ENCODE measurements at places on chromosomes 16 and 17.

DNA sequence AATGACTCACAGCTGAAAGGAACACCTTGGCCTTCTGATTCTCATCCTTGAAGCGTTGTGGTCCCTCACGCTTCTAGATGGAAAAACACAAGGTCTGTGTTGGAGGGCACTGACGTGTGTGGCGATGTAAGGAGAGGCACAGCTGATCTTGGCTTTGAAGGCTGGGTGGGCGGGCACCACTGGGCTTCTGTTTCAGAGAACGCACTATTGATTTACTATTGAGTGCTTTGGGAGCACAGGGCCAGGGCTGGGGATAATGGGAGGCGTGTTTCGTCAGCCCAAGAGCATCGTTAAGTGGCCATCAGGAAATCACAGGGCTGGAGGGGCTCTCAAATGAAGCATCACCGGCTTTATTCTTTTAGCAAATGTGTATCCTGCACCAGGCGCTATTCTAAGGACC lies 70.7 kb downstream of the CMIP start:
- DNase-seq: no peak

- DNase-seq: peak; percentile 39
Observed at GRCh38 chr17:2192367-2193057, 111.1 kb downstream of the SMG6 start.

- DNase-seq: no peak
Observed at GRCh38 chr16:10787304-10787703, 31.3 kb downstream of the TVP23A start.

DNA sequence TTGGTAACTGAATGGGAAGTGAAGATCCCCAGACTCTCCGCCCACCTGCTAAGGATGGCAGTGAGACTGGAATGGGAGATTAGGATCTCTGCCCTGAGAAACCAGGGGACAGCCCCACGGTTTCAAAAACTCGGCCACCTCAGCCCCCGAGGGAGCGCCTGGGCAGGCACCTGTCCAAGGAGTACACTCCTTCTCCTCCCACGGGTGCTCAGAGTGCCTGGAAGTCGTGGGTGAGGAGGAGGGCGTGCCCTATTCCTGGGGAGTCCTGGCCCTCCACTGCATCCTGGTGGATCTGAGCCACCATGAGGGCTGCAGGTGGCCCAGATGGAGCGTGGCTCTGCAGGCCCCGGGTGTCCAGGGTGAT lies 78.5 kb downstream of the MGAT5B start:
- no peak for DNase-seq

- no peak for DNase-seq
Observed at GRCh38 chr17:40522961-40523310, 21.5 kb upstream of the TNS4 start.

- DNase-seq: peak; percentile 26
Observed at GRCh38 chr17:44400226-44400847, 10.9 kb upstream of the ITGA2B start.

GRCh38 chr17:76949913-76950695 lies 81.9 kb downstream of the MGAT5B start:
- DNase-seq: no peak

GRCh38 chr16:12160815-12161550 lies 184.4 kb downstream of the SNX29 start:
- no peak for DNase-seq

GRCh38 chr16:24289166-24289700 lies 33.1 kb downstream of the CACNG3 start:
- no peak for DNase-seq

- DNase-seq: no peak
Observed at GRCh38 chr16:57485091-57485915, 990 bp downstream of the DOK4 start.

DNA sequence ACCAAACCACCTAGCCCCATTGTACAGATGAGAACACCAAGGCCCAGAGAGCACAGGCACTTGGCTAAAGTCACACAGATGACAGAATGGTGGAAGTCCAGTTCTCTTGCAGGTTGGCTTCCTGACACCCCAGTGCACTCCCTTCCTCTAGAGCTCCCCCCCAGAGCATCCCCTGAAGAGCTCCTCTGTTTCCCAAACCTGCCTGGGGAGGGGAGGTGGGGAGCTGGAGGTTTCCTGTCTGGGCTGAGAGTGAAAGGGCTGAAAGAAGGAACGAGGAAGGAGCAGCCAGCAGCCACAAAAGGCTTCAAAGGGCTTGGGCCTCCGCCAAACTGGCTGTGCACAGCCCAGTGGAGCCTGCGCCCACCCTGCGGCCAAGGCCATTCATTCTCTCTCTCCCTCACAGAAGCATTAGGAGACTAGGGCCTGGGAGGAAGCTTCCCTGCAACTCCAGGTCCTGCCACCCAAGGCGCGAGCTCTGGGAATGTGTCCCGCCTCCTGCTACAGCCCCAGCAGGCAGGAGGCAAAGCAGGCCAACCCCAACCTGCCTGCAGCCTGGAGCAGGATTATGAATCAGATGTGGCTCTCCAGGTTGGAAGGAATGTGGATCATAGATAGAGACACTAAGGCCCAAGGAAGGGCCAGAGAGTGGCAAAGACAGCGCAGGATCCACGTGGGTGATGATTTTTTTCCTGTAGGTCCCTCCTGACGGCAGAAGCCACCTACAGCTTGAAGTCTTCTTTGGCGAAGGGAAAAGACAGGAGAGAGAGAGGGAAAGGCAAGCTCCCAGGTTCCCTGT lies 913 bp downstream of the SLC13A5 start:
- peak; percentile 41 for DNase-seq

DNA sequence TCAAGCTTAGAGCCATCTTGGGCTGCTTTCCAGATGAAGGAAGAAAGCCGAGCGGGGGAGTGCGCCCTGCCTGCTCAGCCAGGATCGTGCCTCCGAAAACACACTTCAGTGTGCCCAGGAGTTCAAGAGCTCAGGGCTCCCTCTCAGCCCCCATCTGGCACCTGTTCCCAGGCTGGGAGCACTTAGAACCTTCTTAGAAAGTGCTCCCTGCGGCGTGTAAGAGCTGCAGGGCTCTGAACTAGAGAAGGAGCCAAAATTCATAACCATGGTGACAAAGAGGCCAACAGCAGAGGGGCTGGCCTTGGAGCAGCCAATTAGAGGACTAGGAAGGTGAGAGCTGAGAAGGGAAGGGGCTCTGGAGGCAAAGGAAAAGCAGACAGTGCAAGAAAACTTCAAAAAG lies 59.0 kb upstream of the TNRC6C start:
- no peak for DNase-seq

- DNase-seq: no peak
Observed at GRCh38 chr16:25996052-25996451, 304.3 kb downstream of the HS3ST4 start.

- DNase-seq: peak; percentile 81
Observed at GRCh38 chr17:78865682-78866390, 25.2 kb upstream of the USP36 start.

DNA sequence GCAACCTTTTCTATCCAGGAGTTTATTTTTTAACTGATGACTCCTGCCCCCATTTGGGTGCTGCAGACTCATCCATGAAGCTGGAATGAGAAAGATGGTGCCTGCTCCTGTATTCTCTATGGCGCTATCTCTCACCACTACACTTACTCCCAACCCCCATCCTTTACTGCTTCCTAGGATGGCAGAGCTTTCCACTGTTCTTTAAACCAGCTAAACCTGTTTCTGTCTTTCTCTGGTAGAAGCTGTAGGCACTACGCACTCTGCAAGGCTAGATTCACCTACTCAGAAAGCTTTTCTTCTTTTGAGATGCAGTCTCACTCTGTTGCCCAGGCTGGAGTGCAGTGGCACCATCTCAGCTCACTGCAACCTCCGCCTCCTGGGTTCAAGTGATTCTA lies 47.0 kb downstream of the ADAMTS18 start:
- DNase-seq: peak; percentile 22

DNA sequence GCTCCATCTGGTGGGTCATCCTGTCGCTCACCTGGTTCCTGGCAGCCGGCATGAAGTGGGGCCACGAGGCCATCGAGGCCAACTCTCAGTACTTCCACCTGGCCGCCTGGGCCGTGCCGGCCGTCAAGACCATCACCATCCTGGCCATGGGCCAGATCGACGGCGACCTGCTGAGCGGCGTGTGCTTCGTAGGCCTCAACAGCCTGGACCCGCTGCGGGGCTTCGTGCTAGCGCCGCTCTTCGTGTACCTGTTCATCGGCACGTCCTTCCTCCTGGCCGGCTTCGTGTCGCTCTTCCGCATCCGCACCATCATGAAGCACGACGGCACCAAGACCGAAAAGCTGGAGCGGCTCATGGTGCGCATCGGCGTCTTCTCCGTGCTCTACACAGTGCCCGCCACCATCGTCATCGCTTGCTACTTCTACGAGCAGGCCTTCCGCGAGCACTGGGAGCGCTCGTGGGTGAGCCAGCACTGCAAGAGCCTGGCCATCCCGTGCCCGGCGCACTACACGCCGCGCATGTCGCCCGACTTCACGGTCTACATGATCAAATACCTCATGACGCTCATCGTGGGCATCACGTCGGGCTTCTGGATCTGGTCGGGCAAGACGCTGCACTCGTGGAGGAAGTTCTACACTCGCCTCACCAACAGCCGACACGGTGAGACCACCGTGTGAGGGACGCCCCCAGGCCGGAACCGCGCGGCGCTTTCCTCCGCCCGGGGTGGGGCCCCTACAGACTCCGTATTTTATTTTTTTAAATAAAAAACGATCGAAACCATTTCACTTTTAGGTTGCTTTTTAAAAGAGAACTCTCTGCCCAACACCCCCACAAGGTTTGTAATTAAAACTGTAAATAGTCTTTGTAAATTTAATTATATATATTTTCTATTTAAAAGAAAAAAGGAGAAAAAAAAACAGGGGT lies 1.7 kb downstream of the FZD2 start:
- DNase-seq: no peak

DNA sequence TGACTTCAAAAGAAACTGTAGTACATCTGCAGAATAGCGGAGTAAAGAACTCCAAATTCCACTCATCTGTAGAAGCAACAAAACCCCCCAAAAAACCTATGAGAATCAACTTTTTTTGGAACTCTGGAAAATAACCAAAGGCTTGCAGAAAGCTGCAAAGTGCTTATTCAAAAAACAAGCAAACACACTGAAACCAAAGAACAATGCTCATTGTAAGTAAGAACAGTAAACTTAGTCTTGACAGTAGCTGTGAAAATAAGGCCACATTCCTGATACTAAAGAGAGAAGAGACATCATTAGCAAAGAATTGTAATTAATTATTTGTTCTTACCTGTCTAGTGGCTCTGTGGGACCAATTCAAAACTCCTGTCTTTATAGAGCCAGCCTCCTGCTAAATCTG lies 534.3 kb upstream of the C16orf82 start:
- no peak for DNase-seq

- peak; percentile 96 for DNase-seq
Observed at GRCh38 chr16:75244844-75245758, 6.3 kb downstream of the BCAR1 start.

DNA sequence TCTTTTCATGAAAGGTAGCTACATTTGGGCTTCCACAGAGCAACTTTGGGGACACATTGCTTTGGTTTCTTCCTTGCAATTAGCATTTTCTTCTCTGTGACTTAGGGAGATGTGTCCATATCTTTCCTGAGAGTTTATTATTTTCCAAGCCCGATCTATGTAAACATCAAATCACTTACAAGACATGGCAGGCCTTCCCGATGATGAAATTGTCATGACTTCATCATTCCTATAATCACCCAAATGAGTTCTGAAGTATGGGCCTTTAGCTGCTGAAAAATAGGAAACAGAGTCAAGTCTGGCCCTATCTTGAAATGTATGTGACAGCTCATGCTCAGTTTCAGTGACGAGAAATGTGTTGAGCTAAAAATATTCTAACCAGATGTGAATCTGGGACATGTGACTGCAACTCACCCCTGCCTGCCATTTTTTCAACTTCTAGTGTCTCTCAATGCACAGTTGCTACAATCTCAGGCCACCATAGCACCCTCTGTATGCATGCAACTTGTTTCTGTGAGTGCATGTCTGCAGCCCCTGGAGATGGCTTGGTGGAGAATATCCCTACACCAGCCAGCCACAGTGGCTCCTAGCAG lies 199.6 kb upstream of the MAF start:
- DNase-seq: no peak

- no peak for DNase-seq
Observed at GRCh38 chr16:65279576-65279975, 157.7 kb upstream of the CDH11 start.

DNA sequence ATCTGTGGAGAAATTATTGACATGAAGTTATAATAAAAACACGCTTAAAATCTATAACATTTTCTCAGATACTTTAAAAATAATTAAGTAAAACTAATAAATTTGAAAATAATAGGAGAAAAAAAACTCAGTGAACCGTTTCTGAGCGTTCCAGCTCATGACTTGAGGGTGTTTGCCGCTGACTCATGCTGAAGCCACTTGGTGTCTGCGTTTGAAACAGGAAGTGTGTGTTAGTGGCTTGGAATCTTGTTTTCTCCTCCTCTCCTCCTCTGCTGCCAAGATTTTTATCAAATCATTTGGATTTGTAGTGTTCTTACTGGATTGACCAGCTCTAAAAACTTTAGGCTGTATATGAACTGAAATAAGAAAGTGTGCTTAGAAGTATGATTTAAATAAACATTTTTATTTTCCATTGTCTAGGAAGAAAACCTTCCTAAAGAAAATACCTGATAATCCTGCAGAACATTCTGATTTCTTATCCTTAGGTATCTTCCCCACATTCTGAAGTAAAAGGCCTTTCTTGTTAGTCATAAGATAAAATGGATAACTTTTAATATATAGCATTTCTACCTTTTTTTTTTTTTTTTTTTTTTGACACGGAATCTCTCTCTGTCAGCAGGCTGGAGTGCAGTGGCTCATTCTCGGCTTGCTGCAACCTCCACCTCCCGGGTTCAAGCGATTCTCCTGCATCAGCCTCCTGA lies 30.8 kb downstream of the USP10 start:
- DNase-seq: peak; percentile 65

DNA sequence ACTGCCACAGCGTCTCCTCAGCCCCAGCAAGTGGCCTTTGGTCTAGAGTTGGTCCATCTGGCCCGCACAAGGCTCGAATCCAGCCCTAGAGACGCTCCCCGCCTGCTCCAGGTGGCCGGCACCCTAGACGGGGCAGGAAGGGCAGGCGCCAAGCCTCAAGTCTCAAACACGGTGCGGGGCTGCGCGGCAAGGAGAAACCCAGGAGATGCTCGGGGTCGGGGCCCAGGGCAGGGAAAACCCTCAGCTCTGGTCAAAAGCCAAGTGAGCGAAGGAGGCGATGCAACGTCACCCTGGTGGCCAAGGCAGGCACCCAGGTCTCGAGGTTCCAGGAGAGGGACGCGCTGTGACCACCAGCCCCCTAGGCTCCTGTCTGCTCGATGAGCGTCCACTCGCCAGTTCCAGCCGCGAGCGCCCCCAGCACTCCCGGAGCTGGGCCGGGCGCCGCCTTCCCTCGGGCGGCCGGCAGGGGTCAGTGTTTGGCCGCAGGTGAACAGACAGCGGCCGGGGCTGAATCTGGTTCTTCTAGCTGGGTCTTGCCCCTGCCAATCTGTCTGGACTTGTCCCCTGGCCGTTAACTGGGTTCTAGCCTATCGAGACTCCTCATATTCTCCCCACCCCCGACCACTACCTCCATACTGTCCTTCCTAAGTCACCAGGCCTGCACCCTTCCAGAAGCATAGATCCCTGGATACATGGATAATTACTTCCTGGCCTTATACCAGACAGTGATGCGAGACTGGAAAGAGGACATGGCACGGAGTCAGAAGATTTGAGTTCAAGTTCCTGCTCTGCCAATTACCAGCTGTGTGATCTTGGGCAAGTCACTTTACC lies 44.0 kb downstream of the PRAC1 start:
- DNase-seq: peak; percentile 92
